ENCODE measurements at places on chromosomes 4 and X. TPM values are rescaled to one million over a fixed set of nuclear protein-coding genes. Genes with fewer than 3 reads are reported as not detected.
A peak's percentile ranks its signal among the peaks of the same experiment; 100 is the strongest.

- DNase-seq: no peak
Measured at GRCh38 chr4:81003597-81004111, 26.9 kb upstream of the BMP3 start.

GRCh38 chr4:70721747-70722146 lies at the start of gene RUFY3:
Gene RUFY3, plus strand, starts transcription at chr4:70721964. Its CDS starts 610 bp downstream, at chr4:70722574.
- DNase-seq: no peak

DNA sequence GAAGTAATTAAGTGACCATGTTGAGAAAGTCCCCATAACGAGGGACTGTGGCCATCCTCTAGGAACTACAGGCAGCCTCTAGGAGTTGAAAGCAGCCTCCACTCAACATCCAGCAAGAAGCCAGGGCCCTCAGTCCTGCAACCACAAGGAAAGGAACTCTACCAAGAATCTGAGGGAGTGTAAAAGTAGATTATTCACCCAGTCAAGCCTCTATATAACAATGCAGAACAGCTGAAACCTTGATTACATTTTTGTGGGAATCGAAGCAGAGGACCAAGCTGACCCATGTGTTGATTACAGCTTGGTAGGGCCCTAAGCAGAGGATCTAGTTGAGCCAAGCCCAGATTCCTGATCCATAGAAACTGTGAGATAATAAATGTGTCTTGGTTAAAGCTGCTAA lies 17.1 kb downstream of the RPS6KA6 start:
- no peak for DNase-seq

GRCh38 chr4:30671926-30672448 lies 48.2 kb upstream of the PCDH7 start:
- no peak for DNase-seq

GRCh38 chr4:56863441-56864139 lies 42.1 kb upstream of the SPINK2 start:
- DNase-seq: no peak

GRCh38 chr4:186820391-186820891 lies 96.8 kb upstream of the FAT1 start:
- no peak for DNase-seq

The MAGEB17 gene
- not detected for total RNA-seq

The MUC7 gene
- total RNA-seq: not detected

The COX7B gene
- 271 TPM for total RNA-seq

- no peak for DNase-seq
Measured at GRCh38 chrX:119625843-119626242, 19.6 kb upstream of the NKRF start.

- DNase-seq: no peak
Measured at GRCh38 chr4:141238186-141238585, 17.5 kb downstream of the ZNF330 start.

DNA sequence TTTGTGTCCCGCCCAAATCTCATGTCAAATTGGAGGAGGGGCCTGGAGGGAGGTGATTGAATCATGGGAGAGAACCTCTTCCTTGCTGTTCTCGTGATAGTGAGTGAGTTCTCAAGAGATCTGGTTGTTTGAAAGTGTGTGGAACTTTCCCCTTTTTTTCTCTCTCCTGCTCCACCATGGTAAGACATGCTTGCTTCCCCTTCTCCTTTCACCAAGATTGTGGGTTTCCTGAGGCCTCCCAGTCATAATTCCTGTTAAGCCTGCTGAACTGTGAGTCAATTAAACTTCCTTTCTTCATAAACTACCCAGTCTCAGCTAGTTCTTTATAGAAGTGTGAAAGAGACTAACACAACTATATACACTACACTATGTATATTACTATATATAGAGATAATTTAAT lies 697.8 kb upstream of the HS3ST1 start:
- DNase-seq: no peak

GRCh38 chr4:150827226-150827625 lies 187.9 kb downstream of the LRBA start:
- DNase-seq: no peak

GRCh38 chr4:145720656-145721055 lies 40.7 kb downstream of the C4orf51 start:
- no peak for DNase-seq

The CTAG2 gene
- total RNA-seq: not detected

DNA sequence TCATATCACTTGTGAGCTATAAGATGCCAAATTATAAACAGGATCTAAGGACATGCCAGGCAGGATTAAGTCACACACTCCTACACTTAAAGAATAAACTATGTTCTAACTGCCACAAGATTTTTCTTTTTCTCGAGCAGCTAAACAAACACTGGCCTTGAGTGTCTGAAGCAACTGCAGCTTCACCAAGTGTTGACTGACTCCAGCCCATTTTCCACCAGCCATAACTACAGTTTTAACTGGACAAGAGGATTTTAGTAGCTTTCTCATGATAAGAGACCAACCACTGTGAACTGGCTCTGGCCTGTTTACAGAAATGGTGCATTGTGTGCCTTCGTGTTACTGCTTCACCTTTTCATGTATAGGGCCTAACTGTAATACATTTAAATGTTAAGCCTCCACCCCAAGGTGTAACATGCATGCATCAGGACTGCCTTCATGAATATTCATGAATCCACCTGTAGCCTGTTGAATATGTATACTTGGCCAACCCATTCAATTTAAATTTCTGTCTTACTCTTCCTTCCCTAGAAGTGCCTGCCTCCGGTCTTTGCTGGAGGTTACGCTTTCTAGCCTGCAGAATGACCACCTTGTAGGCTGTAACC lies 10.8 kb downstream of the UCP1 start:
- DNase-seq: no peak

The CCKAR gene
- not detected for total RNA-seq

The FAM241A gene
- 1.8 TPM for total RNA-seq

The SEC24D gene
- 59.2 TPM for total RNA-seq

DNA sequence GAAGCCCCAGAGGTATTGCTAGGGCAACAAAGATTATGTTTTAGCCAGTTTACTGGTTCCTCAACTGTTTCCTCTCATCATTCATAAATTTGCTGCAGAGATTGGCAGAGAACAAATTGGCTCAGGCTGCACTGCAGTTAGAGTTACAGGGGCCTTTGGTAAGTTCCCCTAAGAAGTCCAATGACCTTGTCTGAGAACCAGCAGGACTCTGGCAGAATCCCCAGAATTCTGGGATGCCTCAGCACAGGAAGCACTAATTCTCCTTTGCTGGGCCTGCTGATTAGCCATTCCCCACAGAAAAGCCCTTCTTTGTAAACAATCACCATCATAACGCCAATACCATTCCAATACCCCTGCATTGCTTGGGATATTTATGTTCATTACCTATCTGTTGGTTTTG lies 151.3 kb downstream of the USP46 start:
- no peak for DNase-seq

The RAB9B gene
- 0.40 TPM for total RNA-seq

DNA sequence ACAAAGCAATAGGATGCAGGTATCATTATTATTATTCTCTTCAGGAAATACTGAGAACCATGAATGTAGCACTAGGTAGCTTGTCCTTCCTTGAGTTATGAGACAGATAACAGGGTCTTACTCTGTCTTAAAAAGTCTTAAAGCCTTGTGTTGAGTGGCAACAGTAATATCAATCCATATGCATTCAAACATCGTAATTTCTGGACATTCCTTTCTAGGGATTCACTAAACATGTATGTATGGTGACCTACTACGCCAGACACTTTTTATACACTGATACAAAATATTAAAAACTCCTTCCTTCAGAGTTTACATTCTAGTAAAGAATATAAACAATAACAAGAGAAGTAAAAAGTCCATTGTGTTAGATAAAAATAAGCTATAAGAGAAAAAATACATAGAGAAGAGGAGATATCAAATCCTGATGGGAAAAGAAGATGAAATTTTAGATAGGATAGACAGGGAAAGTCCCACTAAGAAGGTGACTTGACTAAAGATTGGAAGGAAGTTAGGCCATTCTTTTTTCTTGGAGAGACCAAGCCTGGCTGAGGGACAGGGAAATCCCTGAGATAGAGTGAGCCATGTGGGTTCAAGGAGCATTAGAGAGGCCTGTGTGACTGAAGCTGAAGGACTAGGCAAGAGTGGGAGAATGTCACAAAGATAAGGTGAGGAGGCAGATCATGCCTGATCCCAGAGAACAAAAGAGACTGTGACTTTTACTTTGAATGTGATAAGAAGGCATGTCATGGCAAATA lies 5.0 kb upstream of the DDX60L start:
- no peak for DNase-seq

The INTS12 gene
- 15.3 TPM for total RNA-seq

GRCh38 chr4:168844353-168845049 lies 165.6 kb downstream of the CBR4 start:
- no peak for DNase-seq

DNA sequence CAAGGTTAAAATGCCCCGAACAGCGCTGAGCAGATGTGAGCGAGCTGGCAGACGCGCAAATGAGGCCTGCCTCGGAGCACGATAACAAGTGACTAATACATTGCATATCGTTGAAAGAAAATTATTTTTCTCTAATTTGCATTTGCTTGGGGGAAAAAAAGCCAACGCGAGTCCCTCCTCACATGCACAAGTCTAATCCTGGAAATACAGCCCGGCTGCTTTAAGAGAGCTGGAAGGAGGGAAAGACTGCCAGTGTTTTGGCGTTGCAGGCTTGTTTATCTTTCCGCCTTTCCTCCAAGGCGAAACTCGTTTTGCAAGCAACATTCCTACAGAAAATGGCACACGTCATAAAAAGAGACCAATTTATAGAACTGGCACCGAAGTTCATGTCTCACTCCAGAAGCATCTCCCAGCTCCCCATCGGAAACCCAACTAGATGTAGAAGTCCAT lies 12.6 kb downstream of the BCOR start:
- DNase-seq: no peak

DNA sequence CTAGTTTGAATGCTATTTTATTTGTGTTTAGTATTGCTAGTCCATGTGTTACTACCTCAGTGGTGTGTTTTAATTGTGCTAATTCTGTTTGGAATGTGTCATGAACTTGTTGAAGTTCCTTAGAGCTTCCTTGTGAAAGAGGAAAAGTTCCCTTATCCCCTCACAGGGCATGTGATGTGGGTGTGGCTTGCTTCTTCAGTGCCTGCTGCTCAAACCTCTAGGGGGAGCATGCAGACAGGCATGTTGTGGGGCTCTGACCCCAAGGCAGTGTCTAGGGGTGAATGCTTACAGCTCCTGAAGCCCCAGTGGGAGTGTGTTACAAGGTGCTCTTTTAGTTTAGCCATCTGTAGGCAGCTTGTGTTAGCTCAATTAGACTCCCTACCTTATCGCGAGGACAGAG lies 86.5 kb downstream of the MAGED4 start:
- peak; percentile 9 for DNase-seq

GRCh38 chr4:92506933-92507332 lies 203.2 kb downstream of the GRID2 start:
- no peak for DNase-seq

- no peak for DNase-seq
Measured at GRCh38 chrX:13939741-13940597, 89.7 kb downstream of the GEMIN8 start.

The CXCL1 gene
- 3.3 TPM for total RNA-seq

DNA sequence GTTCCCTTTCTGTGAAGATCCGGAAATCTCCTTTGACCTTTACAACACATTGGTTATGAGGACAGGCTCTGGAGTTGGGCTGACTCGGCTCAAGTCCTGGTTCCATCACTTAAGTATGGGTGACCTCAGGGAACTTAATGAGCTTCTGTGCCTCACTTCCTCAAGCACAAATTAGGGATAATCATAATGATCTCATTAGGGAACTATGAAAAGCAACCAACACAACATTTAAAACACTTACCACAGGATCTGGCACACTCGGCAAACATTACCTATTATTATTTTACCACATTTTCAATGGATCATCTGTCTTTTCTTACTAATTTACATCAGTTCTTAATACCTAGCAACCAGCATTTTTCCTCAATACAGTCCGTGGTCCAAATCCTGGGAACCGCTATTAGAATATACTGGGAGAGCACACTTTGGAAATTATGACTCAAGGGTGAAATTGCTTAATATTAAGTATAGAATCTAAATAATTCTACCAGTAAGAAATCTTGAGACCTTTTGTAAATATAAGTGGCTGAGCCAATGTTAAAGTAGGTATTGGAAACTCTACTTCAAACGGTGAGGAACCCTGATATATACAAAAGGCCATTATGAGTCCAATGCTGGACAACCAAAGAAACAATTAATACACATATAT lies 19.6 kb downstream of the ADGRA3 start:
- DNase-seq: no peak

- DNase-seq: no peak
Measured at GRCh38 chrX:113558576-113558975, 717.9 kb upstream of the AMOT start.

- DNase-seq: peak; percentile 53
Measured at GRCh38 chr4:40264995-40265909, 68.4 kb downstream of the RHOH start.

- DNase-seq: no peak
Measured at GRCh38 chr4:41369680-41370079, 113.0 kb downstream of the UCHL1 start.

- peak; percentile 31 for DNase-seq
Measured at GRCh38 chrX:40158036-40158706, 60.4 kb upstream of the BCOR start.

DNA sequence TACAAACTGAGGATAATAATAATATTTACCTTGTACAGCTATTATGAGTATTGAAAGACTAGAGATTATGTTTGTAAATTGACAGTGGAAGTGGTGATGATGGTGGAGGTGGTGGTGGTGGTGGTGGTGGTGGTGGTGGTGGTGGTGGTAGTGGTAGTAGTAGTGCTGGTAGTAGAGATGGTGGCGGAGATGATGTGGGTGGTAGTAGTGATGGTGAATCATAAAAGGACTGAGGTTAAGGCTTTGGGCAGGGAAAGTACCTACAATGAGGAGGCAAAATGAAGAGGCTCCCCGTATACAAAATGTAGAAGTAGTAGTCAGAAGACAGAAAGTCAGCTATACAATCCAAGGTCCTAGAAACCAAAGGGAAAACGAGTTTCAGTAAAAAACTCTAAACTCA lies 214.1 kb downstream of the BCOR start:
- DNase-seq: no peak

DNA sequence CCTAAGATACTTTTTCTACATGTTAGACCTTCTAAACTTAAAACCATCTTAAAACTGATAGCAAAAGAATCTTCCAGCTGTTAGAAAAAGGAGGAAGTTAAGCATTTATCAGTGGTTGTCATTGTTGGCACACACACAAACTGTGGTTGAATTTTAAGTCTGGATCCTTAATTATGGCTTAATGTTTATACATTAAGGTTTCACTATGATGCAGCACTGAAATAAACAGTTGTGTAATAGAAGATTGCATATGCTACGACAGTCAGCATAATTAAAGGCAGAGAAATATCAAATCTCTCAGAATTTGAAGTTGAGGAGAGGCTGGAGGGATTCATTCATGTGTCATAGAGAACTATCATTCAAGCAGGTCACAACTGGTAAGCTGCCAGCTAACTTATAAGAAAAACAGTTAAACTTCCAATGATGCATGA lies 32.3 kb downstream of the ADGRA3 start:
- DNase-seq: no peak

All from naive thymus-derived CD4-positive, alpha-beta T cell (primary cell).